ENCODE measurements at places on chromosomes 3 and 15.

DNA sequence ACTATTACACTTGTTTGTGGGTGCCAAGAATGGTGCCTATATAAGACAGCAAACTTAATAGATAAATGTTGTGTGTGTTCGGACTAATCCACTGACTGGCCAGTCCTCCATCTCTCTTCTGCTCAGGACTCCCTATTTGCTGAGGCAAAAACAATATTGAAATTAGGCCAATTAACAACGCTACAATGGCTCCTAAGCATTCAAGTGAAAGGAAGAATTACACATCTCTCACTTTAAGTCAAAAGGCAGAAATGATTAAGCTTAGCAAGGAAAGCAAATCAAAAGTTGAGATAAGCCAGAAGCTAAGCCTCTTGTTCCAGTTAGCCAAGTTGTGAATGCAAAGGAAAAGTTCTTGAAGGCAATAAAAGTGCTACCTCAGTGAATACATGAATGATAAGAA is 126.9 kb downstream of the CCNL1 start:
- DNase-seq = no peak

DNA sequence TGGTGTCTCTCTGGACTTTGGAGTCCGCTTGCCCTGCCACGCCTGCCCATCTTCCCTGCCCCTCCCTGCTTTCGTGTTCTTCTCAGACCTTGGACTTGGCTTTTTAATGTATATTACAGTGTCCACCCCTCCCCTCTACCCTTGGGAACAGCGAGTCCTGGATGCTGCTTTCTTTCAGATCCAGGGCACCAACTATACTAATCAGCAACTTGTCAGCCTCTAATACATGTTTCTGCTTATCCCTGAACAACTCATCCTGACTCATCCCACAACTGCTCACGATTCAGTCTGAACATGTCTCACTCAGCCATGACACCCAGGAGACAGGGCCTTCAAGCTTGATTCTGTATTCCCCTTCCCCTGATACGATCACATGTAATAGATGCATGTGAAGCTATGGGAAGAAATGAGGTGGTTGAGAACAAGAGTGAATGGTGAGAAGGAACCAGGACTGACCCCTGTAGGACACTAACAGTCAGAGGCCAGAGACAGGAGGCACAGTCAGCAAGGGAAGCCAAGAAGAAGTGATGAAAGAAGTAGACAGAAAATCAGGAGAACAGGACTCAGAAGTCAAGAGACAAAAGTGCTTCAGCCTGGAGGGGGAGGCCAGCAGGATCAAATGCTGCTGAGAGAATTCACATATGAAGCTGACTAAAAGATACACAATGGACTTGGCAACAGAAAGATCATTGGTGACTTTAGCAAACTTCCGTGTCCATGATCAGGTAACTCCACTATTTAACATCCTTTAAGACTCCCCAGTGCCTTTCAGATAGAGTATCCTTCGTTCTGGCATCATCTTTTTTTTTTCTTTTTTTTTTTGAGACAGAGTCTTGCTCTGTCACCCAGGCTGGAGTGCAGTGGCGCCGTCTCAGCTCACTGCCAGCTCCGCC is 35.4 kb downstream of the BCL2L10 start:
- no peak for DNase-seq

DNA sequence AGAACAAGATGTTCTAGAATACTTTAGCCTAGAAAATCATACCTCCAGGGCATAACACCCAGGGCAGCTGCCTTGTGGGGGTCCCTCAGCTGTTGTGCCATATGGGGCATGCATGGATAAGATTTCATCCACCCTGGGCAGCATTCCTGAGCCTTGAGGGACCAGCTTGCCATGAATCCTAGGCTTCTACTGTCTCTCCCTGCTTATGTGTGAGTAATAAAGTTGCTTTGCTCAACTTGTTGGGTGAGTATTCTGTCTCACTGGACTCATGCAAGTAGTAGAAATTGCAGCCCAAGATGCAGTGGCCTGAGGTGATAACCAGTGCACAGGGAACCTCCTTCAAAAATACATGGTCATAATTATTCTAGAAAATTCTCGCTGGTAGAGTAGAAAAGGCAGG is 52.1 kb upstream of the EPHB1 start:
- no peak for DNase-seq

GRCh38 chr3:62812631-62813030 is 62.6 kb downstream of the CADPS start:
- no peak for DNase-seq

DNA sequence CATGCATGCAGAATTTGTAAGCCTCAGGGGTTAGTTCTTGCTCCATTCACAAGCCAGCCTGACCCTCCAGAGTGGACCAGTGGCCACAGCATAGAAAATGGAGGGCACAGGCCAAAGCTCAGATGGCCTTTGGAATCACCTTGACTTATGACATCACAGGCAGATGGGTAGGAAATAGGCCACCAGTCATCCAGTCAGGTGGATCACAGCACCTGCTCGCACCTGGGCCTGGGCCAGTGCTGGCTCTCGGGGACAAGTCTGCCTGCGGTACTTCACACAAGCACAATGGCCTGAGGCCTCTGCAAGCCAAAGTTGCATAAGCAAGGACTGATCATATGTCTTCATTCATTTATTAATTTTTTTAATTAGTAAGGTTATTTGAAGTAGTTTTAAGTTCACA is 39.3 kb downstream of the PPCDC start:
- DNase-seq = no peak

GRCh38 chr15:39860200-39860599 is 59.9 kb downstream of the GPR176 start:
- no peak for DNase-seq

DNA sequence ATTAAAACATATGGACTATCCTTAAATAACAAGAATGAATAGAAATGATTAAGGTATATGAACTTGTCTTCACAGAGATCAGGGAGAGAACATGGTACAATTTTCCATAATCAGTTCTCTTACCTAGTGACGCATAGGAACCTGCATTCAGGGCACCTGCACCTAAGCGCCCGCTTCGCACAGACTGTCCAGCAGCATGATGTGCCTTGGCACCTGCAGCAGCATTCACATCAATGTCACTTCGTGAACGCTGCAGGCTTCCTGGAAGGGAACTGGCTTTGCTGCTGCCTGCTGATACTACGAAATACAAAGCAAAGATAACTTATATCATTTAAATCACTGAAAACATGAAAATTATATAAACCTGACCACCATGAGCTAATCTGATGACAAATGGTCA is 115.2 kb downstream of the CLASP2 start:
- DNase-seq = no peak

DNA sequence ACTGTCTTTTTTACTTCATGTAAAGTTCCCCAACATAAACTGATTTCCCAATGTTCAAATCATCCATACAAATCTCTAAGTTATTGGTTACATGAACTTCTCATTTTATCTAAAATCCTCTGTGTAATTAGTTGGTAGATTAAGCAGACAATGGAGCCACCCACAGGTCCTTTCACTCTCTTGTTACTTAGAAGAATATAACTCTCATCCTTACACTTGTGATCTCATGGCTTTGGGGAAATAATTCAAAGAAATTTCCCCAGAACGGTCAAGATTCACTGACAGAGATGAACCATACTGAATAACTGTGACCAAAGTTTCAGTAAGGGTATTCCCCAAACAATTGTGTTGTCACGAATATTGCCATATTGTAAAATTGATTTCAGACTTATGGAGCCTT is 1102.6 kb upstream of the EPHA6 start:
- no peak for DNase-seq

DNA sequence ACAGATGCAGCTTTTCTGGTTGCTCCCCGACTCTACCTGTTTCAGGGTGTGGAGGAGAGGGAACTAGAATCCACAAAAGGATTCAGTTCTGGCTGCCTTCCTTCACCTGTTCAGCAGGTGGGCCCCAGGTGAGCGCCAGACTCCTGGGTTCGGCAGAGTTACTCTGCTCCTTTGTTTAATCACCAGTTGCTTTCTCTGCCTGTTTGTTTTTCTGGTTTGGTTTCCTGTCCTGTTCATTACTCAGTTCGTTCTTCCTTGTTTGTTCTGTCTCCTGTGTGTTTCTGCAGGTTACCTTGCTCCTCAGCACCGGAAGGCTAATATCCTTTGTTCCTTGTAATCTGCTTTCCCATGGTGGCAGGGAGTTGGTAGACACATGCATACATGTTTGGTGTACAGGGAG is 508.5 kb upstream of the ATP11B start:
- DNase-seq = no peak

DNA sequence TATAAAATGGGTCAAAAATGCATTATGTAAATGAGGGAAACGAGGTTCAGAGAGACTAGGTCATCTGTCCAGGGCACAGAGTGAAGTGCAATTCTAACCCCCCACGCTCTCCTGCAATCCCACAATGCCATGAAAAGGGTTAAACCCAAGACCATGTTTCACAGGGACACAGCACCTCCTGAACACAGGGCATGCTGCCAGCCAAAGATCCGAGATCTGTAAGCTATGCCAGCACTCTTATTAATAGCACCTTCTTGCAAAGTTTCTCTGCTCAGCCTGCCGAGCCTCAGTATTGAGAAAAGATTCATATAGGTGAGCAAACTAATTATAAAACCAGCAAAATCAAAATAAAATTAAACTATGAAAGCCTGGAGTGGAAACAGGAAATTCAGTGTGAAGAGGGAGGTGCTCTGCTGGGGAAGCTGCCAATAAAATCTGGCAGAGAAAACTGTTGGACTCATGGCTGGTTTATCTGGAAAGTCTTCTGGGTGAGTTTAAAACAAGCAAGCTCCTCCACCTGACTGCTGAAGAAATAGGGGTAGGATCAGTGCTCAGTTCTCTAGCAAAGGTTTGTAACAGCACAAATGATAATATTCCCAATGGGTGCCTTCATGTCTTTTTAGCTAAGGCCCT is 50.3 kb downstream of the LRIG1 start:
- no peak for DNase-seq

DNA sequence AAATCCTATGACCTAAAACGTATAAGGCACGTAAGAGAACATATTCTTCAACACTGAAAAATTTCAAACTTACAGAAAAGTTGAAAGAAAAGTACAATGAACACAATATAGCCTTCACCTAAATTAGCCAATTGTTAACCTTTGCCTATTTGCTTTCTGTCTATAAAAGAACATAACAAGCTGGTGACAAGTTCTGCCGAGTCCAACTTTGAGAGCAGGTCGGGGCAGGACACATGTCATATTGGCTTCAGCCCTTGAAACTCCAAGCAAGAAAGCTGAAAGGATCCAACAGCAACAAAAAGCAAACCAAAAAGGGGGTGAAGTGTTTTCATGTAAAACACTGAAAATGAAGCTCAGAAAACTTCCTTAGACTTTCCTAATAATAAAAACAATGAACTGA is 59.1 kb downstream of the TBC1D2B start:
- no peak for DNase-seq

GRCh38 chr3:188796122-188796631 is 375.6 kb upstream of the TPRG1 start:
- DNase-seq = no peak

GRCh38 chr15:29883126-29883525 is 60.9 kb upstream of the TJP1 start:
- DNase-seq = no peak

GRCh38 chr15:101474233-101474632 is 15.3 kb downstream of the PCSK6 start:
- DNase-seq = no peak

- DNase-seq = no peak
These were observed 149.4 kb downstream of the WNT5A start for GRCh38 chr3:55337641-55338180.

All from NCI-H1092 (cell line).